Mucosa of gallbladder (tissue), 1 donor: ENCODE measurements at places on chromosomes 16 and 17. TPM values are rescaled to one million over a fixed set of nuclear protein-coding genes. Genes with fewer than 3 reads are reported as not detected.

Gene TEX19
- not detected for total RNA-seq

Gene USP43
- 8.2 TPM for total RNA-seq

Gene SHBG
- 0.89 TPM for total RNA-seq

Gene ALOX15B
- total RNA-seq = 14.0 TPM
